Foreskin keratinocyte (primary cell): ENCODE measurements at places on chromosomes 4 and X.

- no peak for DNase-seq
These were observed 48.5 kb downstream of the ZNF141 start for GRCh38 chr4:385934-386707.

GRCh38 chrX:68568136-68568535 is 69.3 kb downstream of the YIPF6 start:
- no peak for DNase-seq

GRCh38 chrX:7444967-7445366 is 297.0 kb upstream of the PUDP start:
- peak; percentile 87 for DNase-seq

DNA sequence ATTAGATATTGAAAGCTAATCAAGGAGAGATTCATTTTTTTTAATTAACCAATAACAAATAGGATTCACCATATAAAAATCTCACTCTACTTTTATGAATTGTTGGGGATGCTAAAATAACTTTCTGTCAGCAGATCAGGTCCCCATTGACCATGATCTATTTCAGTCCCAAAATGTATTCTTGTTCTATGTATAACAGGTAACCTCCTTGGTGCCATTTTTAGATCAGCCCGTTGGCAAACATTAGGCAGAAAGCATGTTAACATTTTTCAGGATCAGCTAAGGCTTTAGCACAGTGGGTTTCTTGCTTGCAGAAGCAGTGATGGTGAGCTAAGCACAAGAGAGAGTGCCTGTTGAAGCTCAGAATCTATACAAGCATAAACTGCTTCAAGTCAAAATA is 40.8 kb upstream of the COX7B2 start:
- DNase-seq: no peak

- no peak for DNase-seq
These were observed 2.9 kb upstream of the KLHL2 start for GRCh38 chr4:165204462-165204830.

DNA sequence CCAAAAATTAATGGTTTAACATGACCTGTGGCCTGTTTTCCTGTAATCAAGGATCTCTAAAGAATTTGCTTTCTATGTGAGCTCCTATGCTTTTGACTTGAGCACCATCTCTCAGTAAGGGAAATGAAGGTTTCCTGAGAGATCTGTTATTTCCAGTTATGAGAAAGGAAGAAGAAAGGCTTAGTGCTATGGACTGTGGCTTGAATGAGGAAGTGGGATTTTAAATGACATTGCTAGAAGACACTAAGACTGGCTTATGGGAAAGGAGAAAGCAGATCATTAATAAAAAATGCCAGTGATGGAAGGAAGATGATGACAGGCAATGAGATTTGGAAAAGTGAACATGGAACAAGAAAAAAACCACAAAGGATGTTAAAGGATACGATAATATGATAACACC is 285.4 kb downstream of the OPHN1 start:
- no peak for DNase-seq

- peak; percentile 65 for DNase-seq
These were observed 51.3 kb downstream of the RTL9 start for GRCh38 chrX:110409925-110410324.

- peak; percentile 96 for DNase-seq
These were observed 63.3 kb upstream of the RXFP1 start for GRCh38 chr4:158458271-158458895.

DNA sequence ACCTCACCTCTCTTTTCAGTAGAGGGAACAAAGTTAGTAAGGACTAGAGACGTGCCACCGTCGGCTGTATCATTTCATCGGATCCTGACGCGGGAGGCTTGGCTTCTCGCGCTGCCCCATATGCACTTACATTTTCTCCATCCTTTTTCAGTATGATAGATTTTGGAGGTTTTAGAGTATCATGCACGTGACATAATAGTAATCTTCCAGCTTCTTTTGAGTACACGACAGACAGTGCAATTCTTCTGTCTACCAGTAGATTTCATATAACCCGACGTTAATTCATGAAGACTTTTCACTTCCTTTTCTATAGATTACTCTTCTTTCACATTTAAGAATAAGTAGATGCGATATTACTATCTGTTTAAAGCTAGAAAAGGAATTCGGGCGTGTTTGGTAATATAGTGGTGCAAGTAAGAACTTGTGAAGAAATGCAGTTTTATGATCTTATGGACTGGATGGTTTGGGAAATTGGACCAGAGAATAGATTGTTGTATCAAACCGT is 1.0 kb downstream of the CDS1 start:
- DNase-seq: peak; percentile 49

DNA sequence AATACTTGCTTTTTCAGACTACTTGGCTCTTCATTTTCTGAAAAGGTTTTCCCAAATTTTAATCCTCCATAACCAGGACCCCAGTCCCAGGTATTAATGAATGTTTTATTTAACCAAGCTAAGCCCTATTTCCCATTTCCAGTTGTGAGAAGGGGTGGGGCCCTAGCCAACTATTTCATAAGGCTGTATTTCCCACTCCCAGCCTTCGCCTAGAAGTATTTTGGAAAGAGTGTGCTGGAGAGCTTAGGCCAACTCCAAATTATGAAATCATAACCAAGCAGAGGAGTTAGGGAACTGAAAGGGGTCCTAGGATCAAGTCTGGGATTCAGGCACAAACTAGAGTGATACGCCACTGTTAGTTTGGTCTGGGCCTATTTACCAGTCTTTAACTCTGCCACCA is 148.4 kb upstream of the GPC4 start:
- DNase-seq: no peak

DNA sequence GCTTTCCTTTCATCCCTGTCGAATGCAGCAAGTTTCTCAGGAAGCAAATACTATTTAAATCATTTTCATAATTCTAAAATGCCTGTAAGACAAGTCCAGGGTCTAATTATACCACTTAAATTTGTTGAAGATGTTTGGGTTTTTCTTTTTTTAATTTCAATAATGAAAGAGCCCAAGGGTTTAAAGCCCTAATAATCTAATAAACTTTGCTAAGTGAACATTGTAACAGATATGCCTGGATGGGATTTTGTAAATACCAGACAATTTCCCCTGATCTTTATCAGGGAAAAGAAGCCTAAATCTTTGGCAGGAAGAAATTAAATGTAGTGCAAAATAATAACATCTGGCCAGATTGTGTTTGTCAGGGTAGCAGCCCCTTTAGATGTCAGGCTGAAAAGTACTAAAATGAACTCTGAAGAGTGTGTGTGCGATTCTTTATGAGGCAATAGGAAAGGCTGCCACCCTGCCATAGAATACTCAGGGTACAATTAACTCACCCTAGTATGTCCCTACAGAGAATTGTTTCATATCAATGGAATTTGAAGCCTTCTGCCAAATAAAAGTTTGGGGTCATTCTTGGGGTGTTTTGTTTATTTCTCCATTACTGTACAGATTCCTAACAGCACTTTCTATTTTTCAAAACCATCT is 45.6 kb downstream of the GPC3 start:
- no peak for DNase-seq

- DNase-seq: peak; percentile 17
These were observed 549 bp upstream of the GLRB start for GRCh38 chr4:157075401-157075800.

- DNase-seq: no peak
These were observed 341.7 kb upstream of the FAT1 start for GRCh38 chr4:187065396-187065795.

DNA sequence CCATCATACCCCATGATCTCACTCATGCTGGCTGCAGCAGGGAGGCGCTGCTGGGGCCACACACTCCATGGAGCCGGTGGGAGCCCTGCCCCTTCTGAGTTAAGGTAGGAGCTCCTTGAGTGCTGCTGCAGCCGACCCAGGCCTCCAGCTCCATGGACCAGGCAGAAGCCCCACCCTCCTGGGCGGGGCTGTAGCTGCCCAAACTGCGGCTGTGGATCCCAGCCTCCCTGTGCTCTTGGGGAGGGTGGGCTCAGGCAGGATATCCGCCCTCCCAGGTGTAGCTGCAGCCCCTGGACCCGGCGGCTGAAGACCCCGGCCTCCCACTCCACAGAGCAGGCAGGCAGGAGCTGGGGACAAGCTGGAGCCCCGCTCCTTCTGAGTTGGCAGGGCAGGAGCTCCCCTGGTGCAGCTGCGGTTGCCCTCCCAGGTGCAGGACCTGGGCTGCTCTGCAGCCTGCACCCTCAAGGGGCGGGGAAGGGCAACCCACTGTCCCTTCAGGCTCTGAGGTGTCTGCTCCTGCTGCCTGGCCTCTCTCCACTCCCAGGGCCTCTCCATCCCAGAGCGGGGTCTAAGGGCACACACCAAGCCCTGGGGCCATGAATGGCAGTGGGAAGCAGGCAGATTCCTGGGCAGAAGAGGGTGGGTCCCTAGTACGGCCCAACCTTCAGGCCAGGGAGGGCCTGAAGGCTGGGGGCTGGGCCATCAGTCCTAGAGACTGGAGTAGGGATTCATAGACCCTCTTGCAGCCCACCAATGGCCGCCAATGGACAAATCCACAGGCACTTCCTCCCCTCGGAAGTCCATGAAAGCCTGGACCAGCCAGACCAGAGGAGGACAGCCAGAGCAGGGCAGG is 466.1 kb downstream of the DTHD1 start:
- no peak for DNase-seq

- no peak for DNase-seq
These were observed 17.8 kb downstream of the PSAPL1 start for GRCh38 chr4:7416745-7417432.
